ENCODE measurements at places on chromosomes 5 and 9.

- no peak for DNase-seq
Observed at GRCh38 chr5:25707093-25707492, 1062.3 kb upstream of the CDH10 start.

GRCh38 chr5:4804691-4805360, 335.3 kb upstream of the ADAMTS16 start:
- no peak for DNase-seq

DNA sequence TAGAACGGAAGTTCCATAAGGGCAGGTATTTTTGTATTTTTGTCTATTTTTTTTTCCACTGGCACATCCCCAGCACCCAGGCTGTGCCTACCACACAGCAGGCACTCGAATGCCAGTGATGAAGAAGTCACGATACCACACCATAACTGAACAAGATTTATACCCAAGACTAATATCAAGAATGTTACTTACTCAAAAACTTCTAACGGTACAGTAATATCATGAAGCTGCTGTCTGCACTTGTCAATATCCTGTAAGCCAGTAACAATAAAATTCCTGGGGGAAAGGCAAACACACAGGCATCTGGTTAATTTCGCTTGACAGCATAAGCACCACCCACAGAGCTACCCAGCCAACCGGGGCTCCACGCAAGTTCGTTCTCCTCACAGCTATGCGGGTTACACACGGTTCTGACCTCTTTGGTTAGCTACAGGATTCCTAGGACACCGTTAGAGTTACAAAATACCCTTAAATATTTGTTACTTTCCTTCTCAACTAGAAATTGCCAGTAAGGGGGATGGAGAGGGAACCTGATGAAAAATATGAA, 1.3 kb downstream of the MED10 start:
- no peak for DNase-seq

DNA sequence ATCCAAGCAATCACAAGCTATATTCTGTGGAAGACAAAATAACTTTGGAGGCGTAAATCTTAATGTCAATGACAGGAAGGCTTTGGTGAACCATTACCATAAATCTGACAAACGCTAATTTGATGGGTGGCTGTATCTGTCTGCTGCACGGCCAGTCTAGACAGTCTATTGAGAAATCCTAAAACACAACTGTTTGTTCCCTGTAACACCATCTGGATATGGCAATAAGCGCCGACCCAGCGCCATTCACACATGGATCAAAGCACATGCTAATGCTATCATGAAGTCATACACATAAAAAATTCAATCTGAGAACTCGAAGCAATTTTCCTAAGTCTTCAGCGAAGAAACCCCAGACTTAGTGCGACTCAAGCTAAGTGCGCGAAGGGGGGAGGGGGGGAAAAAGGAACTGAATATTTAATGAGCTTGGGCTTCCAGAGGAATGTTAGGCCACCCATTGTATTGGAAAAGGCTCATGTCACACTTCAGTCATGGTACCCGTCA, 95.1 kb downstream of the ARL15 start:
- DNase-seq = no peak

DNA sequence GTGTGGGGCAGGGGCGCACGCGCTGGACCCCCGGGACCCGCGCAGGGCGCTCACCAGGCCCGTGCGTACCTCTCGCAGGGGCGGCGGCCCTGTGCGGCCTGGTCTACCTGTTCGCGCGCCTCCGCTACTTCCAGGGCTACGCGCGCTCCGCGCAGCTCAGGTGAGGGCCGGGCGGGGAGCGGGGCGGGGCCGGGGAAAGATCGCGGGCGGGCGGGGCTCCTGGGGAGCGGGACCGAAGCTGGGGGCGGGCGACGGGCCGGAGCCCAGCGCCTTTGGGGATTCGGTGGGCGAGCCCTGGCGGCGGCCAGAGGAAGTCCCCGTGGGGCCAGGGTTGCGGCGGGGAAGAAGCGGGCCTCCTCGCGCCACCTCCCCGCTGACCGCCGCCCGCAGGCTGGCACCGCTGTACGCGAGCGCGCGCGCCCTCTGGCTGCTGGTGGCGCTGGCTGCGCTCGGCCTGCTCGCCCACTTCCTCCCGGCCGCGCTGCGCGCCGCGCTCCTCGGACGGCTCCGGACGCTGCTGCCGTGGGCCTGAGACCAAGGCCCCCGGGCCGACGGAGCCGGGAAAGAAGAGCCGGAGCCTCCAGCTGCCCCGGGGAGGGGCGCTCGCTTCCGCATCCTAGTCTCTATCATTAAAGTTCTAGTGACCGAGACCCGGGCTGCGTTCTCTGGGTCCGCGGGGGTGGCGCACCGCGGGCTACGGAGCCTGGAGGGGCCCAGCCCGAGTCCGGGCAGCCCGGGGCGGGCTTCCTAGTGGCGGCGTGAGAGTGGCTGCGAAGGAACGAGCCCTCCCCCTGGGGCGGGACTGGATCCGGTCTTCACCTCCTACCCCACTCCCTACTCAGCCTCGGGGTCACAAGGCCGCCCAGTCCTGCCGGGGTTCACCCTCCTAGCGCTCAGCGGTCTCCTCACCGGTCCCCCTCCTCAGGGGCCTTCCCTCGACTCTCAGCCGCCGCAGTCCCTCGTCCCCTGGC, 2.4 kb downstream of the LTC4S start:
- peak; percentile 89 for DNase-seq

DNA sequence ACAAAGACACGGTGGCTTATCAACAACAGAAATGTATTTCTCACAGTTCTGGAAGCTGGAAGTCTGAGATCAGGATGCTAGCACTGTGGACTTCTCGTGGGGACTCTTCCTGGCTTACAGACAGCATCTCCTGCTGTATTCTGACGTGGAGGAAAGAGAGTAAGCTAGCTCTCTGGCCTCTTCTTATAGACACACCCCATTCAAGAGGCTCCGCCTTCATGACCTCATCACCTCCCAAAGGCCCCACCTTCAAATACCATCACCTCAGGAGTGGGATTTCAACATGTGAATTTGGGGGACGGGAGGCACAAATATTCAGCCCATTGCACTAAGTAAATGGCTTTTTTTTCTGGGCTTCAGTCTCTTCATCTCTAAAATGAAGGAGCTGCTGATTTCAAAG, 27.6 kb downstream of the KCNMB1 start:
- no peak for DNase-seq

- DNase-seq = peak; percentile 26
Observed at GRCh38 chr9:96327694-96328352, 25.8 kb upstream of the HSD17B3 start.

GRCh38 chr9:1154739-1155138, 104.6 kb downstream of the DMRT2 start:
- DNase-seq = no peak

- DNase-seq = peak; percentile 47
Observed at GRCh38 chr9:20624201-20625002, 2.1 kb upstream of the MLLT3 start.

DNA sequence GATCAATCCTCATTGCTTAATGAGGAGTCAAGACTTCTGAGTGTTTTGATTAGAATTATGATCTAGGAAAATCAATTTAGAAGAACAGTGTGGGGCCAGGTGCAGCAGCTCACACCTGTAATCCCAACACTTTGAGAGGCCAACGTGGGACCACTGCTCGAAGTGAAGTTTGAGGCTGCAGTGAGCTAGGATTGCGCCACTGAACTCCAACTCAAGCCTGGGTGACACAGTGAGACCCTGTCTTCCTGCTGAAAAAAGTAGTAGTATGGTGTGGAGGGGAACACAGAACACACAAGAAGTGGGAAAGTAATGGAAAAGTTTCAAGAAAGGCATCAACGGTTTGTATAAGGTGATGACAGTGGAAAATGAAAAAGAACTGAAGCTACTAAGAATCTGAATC, 9.1 kb downstream of the FNIP1 start:
- DNase-seq = no peak

DNA sequence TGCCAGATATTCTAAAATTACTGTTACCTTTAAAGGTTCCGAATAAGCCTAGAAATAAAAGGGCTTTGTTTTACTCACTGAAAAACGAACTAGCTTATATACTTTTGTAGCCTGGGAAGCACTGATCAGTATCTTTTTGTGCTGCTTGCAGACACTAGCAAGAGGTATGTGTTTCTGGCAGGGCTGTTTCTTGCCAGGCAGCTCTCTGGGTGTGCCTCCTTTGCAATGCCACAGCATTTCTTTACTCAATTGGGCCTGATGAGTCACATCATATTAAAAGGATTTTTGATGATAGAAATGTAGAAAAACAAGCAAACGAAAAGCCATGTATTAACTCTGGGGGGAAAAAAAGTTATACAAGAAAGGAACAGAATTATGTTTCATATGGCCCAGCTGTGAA, 35.6 kb downstream of the CD180 start:
- no peak for DNase-seq

- no peak for DNase-seq
Observed at GRCh38 chr9:134212809-134213507, 48.6 kb upstream of the RNU6ATAC start.

DNA sequence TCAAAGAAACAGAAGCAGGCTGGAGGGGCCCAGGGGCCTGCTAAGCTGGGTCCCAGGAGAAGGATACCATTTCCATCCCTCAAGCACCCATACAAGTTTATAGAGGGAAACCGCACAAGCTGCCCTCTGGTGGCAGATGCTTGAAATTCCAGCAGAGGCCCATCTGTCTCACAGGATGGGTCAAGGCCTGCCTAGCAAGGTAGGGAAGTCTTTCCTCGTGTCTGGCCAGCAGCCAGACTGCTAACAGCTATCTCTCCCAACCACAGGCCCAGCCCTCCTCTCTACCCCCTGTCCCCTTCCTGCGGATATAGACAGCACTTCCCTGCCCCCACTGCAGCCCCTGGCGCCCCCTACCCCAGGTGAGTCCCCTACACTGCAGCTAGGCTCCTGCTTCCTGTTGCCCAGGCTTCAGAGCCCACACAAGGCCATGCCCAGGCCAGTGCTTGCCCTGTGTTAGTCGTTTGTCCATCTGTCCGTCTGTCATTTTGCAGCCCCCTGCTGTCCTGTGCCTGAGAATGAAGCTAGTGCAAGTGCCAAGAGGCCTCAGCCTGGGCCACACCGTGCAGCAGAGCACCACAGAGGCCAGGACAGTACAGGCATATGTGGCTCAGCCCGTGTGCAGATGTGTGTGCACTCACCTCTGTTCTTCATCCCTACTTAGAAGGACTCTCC, 26.2 kb downstream of the TCF7 start:
- DNase-seq = peak; percentile 68

DNA sequence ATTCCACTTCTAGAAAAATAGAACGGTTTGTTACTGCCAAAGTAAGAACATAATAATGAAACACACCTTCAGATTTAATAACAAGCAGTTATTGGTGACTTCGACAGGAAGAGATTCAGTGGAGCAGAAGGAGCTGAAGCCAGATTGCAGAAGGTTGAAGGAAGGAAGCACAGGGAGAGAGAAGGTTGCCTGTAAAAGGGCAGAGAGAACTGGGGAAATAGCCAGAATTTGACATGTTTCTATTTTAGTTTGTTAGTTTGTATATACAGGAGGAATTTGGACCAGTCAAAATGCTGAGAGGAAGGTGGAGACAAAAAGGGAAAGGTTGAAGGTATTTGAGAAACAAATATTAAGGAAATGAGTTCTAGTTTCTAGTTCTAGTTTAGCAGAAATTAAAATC, 269.2 kb upstream of the ELAVL2 start:
- DNase-seq = no peak

DNA sequence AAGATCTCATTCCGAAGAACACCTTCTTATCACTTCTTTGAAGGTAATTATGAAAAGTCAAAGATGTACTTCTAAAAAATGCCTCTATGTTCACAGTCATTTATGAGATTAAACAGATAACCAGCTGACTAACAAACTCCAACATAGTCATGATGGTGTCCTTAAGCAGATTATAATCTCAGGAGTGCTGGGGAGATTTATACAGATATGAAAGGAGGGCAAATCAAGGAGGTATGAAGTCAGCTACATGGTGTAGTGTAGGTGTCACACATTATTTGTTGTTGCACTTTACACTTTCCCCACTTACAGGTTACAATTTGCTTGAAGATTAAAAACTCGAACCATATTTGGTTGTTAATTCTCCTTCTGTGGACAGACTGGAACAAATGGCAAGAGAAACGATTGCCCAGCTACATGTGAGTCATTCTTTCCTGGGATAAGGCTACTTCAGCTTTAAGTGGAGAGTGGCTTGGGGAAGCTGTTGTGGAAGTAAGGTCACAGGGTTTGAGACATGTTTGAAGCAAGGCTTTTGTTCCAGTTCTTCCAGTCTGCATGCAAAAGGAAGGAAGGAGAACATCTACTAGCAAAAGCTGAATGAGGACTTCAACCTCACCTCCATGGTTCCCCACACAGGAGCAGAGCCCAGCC, 320.1 kb downstream of the ADGRV1 start:
- peak; percentile 10 for DNase-seq

GRCh38 chr9:123834889-123835562, 94.9 kb downstream of the DENND1A start:
- DNase-seq = peak; percentile 66

DNA sequence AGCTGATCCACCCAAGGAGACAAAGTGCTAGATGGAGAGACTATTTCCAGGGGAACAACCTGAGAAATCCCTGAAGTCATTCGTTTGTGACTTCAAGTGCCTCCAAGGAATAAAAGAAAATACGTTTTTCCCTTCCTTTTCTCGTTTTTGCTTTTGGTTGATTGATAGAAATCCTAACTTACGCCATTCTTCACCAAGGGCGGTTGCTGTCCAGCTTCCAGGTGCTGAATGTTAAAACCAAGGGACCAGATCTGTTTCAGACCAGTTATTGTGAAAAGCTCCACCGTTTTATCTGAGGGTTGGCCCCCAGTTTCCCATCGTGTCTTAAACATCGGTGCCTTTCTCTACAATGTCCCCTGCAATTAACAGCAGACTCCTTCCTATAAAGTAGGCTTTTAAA, 600.7 kb upstream of the SGCD start:
- no peak for DNase-seq

- peak; percentile 1 for DNase-seq
Observed at GRCh38 chr5:72268753-72269410, 51.2 kb downstream of the MRPS27 start.

DNA sequence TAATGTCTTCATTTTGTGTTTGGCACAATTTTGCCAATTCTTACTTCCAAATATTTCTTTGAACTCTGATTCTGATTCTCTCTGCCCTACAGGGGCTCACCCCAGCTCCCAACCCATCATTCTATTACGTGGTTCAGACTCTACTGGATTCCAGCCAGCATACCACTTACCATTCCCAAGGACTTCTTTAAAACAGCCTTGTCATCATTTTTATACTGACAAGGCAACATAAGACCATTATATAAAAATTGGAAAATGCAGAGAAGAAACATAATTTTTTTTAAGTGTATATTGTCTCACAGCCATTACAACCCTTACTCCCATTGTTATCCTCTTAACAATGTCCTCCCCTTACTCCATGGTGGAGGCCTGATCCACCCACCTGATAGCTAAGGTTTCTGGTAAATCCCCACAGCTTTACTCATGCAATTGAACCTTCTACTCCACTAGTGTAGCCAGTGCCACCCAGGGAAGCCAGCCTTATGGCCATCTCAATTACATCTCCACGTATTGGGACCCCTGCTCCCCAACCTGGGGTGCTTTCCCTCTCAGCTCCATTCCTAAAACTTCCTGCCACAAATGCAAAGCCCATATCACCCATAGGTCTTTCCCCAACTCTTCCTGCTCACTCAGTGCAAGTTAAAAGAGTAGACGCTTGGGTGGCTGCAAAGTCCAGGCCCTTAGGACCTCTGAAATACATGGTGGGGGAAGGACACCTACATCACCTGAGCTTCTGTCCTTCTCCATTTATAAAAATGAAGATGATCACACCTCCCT, 19.1 kb downstream of the UGT3A2 start:
- DNase-seq = no peak

- peak; percentile 12 for DNase-seq
Observed at GRCh38 chr5:159098603-159099436, 896 bp downstream of the EBF1 start.

GRCh38 chr9:111994831-111995458, 98.3 kb downstream of the UGCG start:
- no peak for DNase-seq

Data from CD14-positive monocyte (primary cell).